ENCODE measurements at places on chromosomes 3 and 15.
A peak's percentile ranks its signal among the peaks of the same experiment; 100 is the strongest.

DNA sequence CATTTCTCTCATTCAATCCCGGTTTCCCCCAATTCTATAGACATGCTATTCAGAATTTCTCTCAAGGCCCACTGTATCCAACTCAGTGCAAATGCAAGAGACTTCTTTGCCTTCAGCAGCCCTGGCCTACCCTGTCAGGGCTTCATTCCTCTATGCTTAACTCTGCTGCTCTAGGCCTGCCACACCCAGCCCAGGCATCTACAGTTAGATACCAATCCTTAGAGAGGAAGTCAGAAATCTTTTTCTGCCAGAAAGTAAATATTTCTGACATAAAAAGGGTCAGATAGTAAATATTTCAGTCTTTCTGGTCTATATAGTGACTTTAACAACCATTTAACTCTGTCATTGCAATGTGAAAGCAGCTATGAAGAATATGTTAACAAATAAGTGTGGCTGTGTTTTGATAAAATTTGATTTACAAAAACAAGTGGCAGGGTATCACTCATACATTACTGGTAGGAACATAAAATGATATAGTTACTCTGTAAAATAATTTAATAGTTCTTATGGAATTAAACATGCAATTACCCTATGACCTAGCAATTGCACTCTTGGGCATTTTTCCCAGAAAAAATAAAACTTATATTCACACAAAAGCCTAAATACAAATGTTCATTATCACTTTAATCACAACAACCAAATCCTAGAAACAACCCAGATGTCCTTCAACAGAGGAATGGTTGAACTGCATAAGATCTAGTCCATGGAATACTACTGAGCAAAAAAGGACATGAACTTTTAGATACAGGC is 942.0 kb downstream of the SQOR start:
- DNase-seq, result no peak

GRCh38 chr3:197828-198491 is 1.4 kb downstream of the CHL1 start:
- no peak for DNase-seq

DNA sequence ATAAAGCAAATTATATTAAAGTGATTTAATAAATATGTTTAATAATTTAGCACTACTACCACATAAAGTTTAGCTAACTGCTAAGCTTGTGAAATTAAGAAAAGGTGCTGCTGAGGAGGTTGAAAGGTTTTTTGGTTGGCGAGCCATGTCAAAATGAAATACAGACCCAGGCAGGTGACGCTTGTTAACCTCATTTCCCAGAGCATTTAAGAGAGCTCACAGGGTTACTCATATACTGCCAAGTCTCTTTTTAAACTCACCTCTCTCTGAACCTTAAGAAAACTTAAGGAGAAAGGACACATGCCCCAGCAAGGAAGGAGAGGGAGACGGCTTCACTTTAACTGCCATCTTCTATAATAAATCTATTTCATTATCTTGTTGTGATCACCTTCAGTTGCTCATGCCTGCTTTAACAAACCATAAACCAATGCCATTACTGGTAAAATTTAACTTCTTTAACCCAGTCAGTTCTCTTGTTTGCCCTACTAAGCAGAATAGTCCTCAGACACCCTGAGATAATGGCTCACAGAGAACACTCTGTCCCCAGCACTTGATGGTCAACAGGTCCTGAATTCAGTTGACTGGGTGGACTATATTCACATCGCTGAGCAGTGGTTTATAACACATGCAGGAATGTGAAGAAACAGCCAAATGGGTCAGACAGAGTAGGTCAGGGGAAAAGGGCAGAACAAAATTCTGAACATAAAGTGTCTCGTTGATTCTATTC is 540.1 kb downstream of the UNC13C start:
- DNase-seq, result no peak

DNA sequence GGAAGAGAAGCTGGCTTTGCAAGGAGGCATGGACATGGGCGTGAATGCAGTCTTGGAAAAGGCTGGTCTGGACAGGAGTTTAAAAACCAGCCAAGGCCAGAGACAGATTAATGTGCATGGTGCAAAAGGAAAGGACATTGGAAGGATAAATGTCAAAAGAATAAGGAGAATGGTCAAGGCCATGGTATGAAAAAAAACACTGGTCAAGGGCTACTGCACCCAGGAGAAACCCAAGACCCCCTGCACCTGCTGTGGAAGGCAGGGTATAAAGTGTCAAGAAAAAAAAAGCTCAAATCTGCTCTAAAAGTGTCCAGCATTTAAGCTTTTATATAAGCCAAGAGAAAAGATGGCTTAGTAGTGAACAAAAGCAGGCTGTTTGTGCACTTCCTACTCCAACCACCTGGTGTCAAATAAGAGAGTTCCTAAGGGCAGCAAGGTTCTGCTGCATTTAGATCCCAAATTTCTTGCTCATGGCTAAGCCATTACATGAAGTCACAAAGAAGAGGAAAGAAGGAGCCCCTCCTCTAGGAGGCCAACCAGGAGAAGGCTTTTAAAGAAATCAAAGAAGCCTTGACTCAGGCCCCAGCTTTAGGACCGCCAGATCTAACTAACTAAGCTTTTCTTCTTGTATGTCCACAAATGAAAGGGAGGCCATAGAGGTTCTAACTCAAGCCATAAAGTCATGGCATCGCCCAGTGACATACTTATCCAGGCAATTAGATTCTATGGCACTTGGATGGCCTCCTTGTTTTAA is 16.9 kb downstream of the CCR4 start:
- no peak for DNase-seq

GRCh38 chr3:107216711-107217110 is 160.5 kb upstream of the CCDC54 start:
- no peak for DNase-seq

GRCh38 chr15:39874890-39875549 is 45.0 kb downstream of the GPR176 start:
- peak; percentile 16 for DNase-seq

GRCh38 chr15:68561171-68561900 is 17.5 kb upstream of the CORO2B start:
- DNase-seq, result no peak
